ENCODE measurements at places on chromosomes 6 and 20.
A peak's percentile ranks its signal among the peaks of the same experiment; 100 is the strongest.

GRCh38 chr20:33007376-33008335 is at the start of gene BPIFB2:
Gene BPIFB2 (plus strand): TSS chr20:33007704. CDS start chr20:33008575, 871 bp downstream.
- DNase-seq: no peak

DNA sequence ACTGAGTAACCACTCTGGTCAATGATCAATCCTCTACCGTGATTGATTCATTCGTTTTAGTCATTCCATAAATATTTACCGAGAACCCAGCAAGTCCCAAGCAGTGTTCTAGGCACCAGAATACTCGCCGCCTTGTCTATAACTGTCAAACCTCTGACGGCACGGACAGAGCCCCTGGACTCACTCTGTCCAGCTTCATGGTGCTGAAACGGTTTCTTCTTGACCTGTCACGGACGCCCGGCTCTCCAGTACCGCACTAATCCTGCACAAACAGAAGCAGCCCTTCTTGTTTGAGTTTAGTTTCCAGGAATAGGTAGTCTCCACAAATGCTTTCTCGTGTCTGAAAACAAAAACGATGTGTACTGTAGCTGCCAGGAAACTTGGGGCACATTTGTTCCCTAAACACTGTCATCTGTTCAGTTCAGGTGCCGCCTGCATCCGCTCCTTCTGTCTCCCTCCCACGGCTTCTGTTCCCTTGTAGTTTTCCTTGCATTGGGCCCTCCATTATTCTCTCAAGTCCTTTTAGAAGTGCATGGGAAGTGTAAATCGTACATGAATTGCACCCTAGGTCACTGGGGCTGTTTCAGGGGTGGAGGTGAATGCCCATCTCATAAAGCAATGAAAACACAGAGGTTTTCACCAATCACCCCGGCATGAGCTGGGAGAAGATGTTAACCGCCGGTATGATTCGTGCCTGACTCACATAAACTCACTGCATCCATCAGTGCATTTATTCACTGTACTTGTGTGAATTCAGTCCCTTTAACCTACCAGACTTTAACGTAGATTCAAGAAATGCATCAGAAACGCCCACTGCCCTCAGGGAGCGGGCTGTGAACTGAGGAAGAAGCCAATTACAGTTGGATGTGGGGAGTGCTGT is 209.3 kb upstream of the CDH4 start:
- no peak for DNase-seq

- no peak for DNase-seq
Observed at GRCh38 chr6:132213732-132214131, 187.5 kb downstream of the MOXD1 start.

GRCh38 chr20:32205843-32206759 is 1.4 kb downstream of the PLAGL2 start:
- DNase-seq: no peak

- DNase-seq: no peak
Observed at GRCh38 chr6:8900056-8900455, 464.7 kb upstream of the SLC35B3 start.

DNA sequence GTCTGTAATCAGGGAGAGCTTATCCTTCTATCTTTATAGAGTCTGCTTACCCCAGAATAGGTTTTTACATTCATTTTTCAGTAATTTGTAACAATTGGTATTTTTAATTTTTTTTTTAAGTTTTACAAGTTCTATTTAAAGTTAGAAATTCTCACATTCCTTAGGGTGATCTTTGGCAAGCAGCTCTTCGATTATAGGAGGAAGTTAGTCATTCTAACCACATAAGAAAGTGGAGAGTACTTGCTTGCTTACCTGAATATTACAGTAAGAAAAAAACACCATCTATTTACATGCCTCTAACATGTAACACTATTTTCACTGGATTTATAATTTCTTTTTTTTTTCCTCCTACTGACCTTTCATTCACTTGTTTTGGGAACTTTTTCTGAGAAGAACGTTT is 6.7 kb downstream of the TSHZ2 start:
- no peak for DNase-seq

- peak; percentile 8 for DNase-seq
Observed at GRCh38 chr6:38871741-38872568, 156.8 kb downstream of the DNAH8 start.
